ENCODE measurements at places on chromosomes 1 and 21.

DNA sequence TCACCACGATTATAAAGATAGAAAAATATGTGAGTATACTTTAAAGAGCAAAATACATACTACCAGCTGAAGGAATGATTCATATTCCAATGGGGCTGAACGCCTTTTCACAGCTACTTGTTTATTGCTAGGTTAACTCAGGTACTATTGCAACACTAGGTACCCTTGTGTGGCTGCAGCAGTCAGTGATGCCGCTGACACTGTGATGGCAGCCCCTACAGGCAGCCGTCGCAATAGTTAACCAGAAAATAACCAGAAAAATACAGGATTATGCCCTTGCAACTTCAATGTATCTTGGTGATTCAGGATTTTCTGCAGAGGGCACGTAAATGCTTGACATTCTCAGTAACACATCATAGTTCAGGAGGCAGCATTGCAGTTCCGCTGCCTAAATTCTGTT lies 1.6 kb upstream of the MARK1 start:
- no peak overlapping the region for H3K27ac ChIP-seq
- H3K27me3 ChIP-seq, result peaks cover 29% of the 10 kb centered on the region
- H3K4me3 ChIP-seq, result no peak overlapping the region
- DNase-seq, result no peak
- no peaks in the 10 kb centered on the region for H3K36me3 ChIP-seq

DNA sequence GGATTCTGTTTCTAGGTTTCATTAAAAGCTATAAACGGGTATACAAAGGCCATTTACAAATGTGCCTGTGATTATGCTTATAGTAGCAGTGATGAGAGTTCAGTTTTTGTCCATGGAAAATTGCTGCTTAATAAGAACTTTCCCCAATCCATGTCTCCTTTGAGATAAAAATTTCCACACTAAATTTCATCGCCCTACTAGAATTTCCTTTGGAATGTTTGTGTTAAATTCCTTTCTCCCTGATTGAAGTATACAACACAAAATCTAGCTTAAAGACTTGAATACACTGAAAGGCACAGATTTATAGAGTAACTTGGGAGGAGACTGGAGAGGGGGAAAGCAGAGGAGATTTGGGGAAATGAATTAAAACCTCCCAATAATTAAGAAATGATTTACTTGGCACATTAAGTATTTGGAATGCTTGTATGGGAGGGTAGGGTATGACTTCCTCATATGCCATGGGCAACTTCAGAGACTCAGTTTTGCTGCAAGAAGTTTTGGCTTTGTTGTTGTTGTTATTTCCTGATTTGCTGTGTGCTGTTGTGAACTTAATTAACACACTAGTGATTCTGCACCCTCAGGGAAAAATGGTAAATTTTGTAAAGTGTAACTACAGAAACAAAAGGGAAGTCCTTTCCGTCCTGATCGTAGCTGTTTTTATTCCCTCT lies 157.6 kb upstream of the LMO4 start:
- H3K27ac ChIP-seq, result no peak overlapping the region
- no peaks in the 10 kb centered on the region for H3K36me3 ChIP-seq
- DNase-seq, result no peak

GRCh38 chr1:174743654-174744561 lies 255.8 kb upstream of the CACYBP start:
- H3K4me1 ChIP-seq, result no peaks in the 10 kb centered on the region
- H3K27me3 ChIP-seq, result no peaks in the 10 kb centered on the region
- no peak overlapping the region for H3K4me3 ChIP-seq
- no peaks in the 10 kb centered on the region for H3K36me3 ChIP-seq
- H3K27ac ChIP-seq, result no peak overlapping the region
- DNase-seq, result peak; percentile 73

GRCh38 chr1:7495962-7496361 lies 275.1 kb upstream of the VAMP3 start:
- H3K4me1 ChIP-seq, result peaks cover 13% of the 10 kb centered on the region
- H3K36me3 ChIP-seq, result no peaks in the 10 kb centered on the region
- peaks cover 5% of the 10 kb centered on the region for H3K27me3 ChIP-seq
- no peak for DNase-seq

DNA sequence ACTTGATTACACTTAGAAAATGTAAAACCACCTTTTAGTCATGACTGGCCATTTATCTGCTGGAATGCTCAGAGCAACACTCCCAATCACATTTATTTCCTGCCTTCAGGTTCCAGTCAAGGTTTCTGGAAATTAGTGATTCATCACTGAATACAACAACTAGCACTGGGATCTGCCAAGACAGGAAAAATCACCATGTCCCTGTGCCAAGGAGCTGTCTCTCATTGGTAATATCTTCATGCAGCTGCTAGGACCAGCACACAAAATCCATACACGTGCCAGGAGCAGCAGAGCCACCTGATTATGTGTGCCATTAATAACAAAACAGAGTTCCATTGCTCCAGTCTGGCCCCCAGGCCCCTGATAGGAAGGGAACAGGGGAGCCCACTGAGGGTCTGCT lies 194.6 kb downstream of the TNR start:
- H3K4me1 ChIP-seq, result no peaks in the 10 kb centered on the region
- no peak overlapping the region for H3K4me3 ChIP-seq
- no peak overlapping the region for H3K27ac ChIP-seq
- H3K27me3 ChIP-seq, result no peaks in the 10 kb centered on the region
- H3K36me3 ChIP-seq, result no peaks in the 10 kb centered on the region
